ENCODE measurements at places on chromosomes 1 and 21.

- no peak for DNase-seq
Measured at GRCh38 chr1:94183197-94183815, 54.1 kb downstream of the ARHGAP29 start.

- DNase-seq, result peak; percentile 74
Measured at GRCh38 chr1:4170548-4171340, 270.7 kb upstream of the C1orf174 start.

DNA sequence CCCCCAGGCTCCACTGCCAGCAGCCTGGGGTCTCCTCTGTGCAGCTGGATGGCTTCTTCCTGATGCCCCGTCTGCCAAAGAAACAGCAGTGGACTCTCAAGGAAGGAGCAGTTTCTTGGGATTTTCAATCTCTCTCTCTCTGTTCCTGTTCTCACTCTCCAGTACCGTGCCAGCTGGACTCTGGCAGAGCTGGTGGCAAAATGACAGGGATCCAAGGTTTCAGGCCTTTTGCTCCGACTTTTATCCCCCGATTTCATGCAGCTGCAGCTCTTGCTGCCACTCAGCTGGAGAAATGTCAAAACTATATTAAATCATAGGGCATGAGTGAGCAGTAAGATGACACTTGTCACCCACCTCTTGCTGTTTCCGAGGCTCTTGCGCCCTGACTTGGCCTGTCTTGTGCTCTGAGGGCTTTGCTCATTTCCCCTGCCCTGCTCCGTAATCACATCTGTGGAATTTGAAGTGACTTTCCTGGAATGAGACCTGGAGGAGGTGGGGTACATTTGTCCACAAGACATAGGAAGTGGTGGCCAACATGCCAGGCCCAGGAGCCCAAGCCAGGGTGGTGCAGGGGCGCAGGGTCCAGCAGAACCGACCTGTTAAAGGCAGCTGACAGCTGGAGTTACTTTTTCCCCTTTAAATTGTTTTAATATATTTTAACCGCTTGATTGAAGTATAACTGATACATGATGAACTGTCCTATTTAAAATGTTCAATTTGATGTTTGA lies 576.2 kb downstream of the PTPRU start:
- no peak for DNase-seq

- no peak for DNase-seq
Measured at GRCh38 chr1:33378524-33378923, 52.4 kb downstream of the PHC2 start.

GRCh38 chr1:56437959-56438358 lies 141.4 kb downstream of the PLPP3 start:
- DNase-seq, result no peak

All from skin of body (tissue), 3 donors.